NCI-H146 (cell line): ENCODE measurements at places on chromosomes 7 and 10.
A peak's percentile ranks its signal among the peaks of the same experiment; 100 is the strongest.

DNA sequence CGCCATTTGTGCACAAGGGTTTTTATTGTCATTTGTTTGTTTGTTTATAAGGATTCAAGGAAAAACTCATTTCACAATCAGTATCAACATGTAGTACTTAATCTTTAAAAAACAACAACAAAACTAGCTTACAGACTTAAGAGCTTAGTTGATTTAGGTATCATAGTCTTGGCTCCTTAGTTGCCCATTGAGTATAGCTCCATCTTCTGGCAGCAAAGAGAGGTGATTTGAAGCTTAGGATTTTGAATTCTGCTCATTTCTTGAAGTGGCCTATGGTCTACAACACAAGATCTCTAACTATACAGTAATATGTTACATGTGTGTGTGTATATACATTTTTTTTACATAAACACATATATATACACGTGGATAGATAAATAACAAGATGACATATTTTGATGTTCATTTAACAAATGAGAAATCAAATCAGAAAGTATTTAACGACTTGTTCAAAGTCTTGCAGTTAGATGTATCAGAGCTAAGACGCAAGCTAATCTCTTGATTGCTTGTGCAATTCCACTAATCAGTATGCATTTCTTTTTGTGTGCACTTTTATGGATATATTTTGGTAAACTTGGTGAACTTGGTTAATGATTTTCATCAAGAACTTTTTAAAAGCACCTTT, 307.3 kb downstream of the CAMK1D start:
- DNase-seq = peak; percentile 71

DNA sequence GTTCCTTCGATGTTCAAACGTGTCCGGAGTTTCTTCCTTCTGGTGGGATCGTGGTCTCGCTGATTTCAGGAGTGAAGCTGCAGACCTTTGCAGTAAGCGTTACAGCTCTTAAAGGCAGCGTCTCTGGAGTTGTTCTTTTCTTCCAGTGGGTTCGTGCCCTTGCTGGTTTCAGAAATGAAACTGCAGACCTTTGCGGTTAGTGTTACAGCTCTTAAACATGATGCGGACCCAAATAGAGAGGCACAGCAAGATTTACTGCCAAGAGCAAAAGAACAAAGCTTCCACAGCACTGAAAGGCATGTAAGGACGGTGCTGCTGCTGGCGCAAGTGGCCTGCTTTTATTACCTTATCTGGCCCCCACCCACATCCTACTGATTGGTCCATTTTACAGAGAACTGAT, 931.4 kb downstream of the IPMK start:
- no peak for DNase-seq

GRCh38 chr10:79112881-79113431, 44.2 kb downstream of the ZMIZ1 start:
- DNase-seq = no peak

DNA sequence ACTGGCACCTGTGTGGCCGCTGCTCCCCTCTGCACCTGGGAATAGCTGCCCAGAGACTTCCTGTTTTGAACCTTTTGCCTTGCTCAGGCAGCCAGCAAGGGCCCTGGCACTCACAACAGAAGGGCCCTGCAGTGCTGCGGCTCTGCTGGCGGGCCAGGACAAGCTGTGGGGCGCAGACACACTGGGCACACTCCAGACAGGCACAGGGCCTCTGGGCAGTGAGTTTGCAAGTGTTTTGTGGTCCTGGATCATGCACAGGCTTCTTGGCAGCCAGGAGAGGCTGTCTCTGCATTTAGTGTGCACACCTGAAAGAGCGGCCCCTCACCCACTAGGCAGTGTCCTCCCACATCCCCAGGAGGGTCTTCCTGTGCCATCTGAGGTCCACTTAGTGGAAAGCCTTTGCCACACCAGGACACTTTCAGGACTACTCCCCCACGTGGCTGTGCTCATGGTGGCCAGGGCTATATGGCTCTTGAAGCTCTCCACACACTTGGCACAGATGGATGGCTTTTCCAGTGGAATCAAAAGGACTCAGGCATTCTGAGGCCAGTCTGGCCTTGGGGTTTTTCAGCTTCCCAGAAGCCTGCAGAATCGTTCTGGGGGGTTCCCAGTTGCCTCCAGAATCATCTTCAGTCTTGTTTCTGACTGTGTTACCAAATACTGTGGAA, 5.0 kb upstream of the ATP6V0E2 start:
- no peak for DNase-seq

GRCh38 chr7:148901178-148901577, 17.1 kb upstream of the EZH2 start:
- no peak for DNase-seq

DNA sequence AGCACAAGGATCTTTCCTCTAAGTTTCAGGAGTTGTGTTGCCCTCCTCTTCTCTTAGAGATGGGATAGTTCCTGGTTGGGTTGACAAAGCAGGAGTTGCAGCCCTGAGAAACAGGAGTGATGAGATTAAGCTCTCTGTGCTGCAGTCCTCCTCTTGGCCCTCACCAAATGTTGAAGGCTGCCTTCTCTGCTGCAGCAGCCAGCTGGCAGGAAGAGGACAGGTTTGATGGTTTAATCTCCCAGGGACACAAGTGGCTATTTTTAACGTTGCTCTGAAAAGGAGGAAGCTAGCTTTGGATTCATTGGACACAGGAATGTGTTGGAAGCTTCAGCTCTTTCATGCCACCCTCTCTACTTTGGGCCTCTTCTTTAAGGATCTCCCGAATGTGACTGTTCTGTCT, 9.4 kb downstream of the STRIP2 start:
- DNase-seq = no peak

GRCh38 chr7:67866812-67867211, 870.2 kb downstream of the TYW1 start:
- DNase-seq = no peak

DNA sequence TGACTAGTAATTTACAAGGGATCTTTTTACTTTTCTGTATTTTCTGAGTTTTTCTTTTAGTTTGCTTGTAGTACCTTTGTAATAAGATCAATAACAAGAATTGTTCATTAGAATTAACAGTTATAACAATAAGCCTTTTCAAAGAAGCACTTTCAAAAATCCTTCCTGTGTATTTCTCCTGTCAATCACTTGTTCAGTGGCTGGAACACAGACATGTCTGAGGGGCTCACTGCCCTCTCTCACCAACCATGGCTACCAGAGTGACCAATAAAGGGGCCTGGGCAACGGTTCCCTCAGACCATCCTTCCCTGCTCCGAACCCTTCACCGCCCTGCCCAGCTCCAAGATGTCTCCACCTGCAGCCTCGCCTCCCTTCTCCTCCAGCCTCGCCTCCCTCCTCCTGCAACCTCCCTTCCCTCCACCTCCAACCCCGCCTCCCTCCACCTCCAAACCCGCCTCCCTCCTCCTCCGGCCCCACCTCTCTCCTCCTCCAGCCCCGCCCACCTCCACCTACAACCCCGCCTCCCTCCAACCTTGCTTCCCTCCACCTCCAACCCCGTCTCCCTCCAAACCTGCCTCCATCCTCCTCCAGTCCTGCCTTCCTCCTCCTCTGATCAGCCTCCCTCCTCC, 353.4 kb downstream of the TNS3 start:
- no peak for DNase-seq

DNA sequence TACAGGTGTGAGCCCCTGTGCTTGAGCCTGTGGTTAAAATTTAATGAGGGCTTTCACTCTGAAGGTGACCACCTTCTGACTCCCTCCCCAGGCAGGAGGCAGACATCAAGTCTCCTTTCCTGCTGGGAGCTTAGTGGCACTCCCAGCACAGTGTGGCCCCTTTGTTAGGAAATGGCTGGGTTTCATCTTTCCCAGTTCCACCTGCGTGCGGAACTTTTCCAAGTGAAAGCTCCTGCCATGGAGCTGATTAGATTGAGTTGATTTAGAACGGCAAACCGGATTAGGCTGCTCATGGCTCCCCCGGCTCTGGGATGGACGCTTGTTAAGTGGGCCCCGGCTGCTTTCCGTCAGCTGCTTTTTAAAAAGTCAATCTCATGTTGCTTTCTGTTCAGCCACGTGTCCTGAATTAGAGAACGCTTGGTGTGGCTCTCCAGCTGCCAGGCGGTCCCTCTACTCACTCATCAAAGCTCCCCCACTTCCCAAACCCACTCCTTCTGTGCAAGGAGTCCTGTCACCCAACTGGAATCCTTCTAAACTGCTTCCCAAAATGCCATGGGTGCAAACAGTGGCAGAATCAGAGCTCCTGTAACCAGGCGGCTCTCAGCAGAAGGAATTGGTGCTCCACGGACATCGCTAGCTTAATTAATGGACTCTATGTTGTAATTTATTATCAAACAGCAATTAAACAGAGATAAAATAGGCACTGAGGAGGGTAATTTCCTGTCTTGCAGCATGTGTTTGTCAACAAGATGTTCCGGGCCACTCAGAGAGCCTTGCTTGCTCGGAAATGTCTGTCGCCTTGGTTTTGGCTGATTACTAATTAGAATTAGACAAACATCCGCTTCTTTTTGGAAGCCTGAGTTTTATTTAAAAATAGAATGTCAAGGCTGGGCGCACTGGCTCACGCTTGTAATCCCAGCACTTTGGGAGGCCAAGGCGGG, 551.2 kb downstream of the GALNT17 start:
- DNase-seq = peak; percentile 49

DNA sequence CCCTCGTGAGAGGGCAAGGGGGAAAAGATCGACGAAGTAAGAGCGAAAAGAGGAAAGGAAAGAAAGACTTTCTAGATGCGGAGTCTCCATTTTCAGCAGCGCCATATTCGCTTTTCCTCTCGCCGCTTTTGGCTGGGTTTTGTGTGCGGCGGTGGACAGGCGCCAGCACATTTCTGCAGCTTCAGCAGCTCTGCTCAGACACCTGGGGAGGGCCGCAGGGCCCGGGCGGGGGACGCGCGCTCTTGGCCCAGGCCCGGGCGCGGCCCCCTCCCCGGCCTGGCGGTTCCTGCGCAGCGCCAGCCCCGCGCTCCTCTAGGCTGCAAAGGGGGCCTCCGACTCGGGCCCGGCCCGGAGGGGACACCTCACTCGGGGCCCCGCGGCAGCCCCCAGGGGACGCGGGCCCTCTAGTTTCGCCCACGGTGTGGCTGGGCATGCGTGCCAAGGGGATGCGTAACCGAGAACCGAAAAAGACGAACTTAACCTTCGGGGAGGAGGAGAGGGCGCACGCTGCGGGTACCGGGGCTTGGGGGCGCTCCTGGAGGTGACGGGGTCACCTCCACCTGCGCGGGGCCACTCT, 34.5 kb upstream of the EBLN1 start:
- DNase-seq = peak; percentile 32

- DNase-seq = no peak
Measured at GRCh38 chr7:102115931-102116330, 170.7 kb upstream of the SH2B2 start.

- DNase-seq = peak; percentile 74
Measured at GRCh38 chr10:60870803-60871202, 73.2 kb downstream of the RHOBTB1 start.

GRCh38 chr10:4533621-4534020, 292.4 kb upstream of the AKR1E2 start:
- DNase-seq = no peak
